ENCODE measurements at places on chromosomes 13 and 19.

GRCh38 chr13:113748862-113749451 is 10.1 kb upstream of the TMEM255B start:
- no peak for DNase-seq

- DNase-seq: no peak
These were observed 14.1 kb upstream of the CCNA1 start for GRCh38 chr13:36418022-36418805.

GRCh38 chr19:42333975-42334696 is 8.7 kb downstream of the MEGF8 start:
- DNase-seq: no peak

- no peak for DNase-seq
These were observed 16.4 kb upstream of the KCNN1 start for GRCh38 chr19:17950310-17951156.

- DNase-seq: peak; percentile 45
These were observed 7.8 kb downstream of the DOT1L start for GRCh38 chr19:2171349-2172145.

GRCh38 chr13:35600137-35600536 is 123.6 kb upstream of the MAB21L1 start:
- no peak for DNase-seq

- no peak for DNase-seq
These were observed 274.4 kb downstream of the KLF12 start for GRCh38 chr13:73859841-73860240.

GRCh38 chr19:46514589-46515289 is 19.1 kb upstream of the PNMA8B start:
- DNase-seq: no peak

GRCh38 chr19:51027126-51027806 is 850 bp upstream of the KLK11 start:
- DNase-seq: no peak

DNA sequence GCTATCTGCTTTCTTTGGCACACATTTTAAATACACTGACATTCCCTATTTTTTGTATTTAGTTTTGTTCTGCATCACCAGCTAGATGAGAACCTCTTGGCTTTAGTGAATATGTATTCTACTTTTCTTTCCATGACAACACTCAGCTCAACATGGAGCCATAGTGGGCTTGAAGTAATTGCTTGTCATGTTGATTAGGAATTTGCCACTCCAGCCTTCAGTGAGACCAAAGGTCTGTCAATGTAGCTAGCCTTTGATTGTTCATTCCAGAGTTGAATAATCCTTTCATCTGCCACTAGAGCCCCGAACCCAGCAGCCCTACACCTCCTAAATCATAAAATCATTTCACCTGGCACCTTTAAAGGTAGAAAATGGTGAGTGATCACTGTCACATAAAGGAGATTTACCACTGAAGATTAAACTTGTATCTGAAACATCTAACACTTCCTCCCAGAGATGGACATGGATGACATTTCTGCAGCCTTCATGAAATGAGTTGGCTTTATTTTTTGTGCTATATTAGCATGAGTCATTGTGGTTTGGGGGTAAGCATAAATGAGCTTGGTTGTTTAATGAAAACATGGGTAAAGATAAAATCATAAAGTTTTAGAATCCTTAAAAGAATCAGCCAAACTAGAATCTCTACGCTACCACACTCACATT is 29.2 kb upstream of the GARRE1 start:
- no peak for DNase-seq

DNA sequence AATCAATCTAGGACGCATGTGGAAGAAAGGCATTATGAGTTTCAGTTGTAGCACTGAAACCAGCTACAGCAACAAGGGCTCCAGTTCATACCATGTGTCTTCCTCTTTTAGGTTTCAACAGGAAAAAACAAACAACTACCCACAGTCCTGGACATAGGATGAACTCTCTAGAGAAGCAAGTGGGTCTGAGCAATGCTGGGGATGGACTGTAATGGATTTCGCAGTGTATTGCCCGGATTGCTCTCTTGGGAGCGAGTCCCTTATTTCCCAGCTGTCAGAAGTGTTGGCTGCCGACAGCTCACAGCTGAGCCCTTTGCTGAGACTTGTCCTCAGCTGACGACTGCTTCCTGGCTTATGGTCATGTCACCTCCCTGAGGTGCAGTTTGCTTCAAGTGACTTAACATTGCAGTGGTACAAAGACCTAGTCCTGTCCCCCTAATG is 12.1 kb upstream of the MYCBP2 start:
- DNase-seq: no peak

- no peak for DNase-seq
These were observed 1.3 kb downstream of the CLDN10 start for GRCh38 chr13:95553581-95554385.

DNA sequence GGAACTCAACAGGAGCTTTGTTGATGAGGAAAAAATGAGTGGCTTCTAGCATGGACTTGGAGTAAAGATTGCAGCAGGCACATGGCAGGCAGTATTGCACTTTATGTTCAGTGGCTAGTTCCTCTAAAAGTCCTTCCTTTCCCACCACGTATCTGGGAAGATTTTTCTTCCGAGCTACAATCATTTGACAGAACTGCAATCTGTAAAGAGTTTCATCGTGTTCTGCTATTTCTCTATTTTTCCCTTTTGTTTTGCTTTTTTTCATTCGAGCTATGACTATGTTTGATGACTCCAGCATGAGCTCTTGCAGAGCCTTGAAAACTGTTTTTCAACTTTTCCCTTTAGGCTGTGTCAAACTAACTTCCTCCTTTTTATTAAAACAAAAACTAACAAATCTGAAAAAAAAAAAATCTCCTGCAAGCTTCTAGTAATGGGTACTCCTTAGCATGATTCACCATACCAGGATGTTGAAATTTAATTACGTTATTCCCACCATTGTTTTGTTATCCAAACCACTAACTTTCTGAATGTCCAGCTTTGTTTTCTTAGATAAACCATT is 12.3 kb downstream of the CLDN10 start:
- no peak for DNase-seq

GRCh38 chr13:41222259-41222852 is 28.0 kb upstream of the KBTBD7 start:
- DNase-seq: peak; percentile 15

DNA sequence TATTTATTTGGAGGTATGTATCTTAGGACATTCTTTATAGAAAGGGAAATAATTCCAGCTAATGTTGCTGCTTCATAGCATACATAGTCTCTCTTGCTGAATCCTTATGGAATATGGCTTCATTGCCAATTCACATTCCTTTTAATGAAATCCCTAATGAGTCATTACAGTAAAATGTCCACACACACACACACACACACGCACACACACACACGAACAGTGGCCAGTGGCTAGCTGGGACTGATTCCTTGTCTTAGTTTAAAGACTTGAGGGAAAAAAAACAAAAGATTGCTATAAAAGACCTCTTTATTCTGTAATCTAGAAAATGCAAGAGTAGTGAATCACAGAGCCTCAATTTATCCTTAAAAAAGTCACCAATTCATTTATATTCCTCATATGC is 301.6 kb downstream of the SLITRK6 start:
- DNase-seq: no peak

- DNase-seq: no peak
These were observed 13.5 kb downstream of the RDH8 start for GRCh38 chr19:10026744-10027143.

DNA sequence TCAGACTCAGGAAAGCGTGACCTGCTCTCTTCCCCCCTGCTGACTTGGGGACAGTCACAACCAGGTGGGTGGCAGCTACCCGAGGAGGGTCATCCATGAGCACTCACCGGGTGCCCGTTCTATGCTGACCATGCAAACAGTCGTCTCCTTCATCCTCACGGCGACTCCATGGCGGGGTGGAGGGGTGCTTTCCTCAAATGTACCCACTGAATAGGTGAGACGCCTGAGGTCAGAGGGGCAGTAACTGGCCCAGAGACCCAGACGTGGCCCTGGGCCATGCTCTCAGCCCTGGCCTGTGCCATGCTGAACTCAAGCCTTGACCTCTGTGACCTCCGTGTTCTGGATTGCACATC is 59.2 kb upstream of the TPM4 start:
- no peak for DNase-seq

DNA sequence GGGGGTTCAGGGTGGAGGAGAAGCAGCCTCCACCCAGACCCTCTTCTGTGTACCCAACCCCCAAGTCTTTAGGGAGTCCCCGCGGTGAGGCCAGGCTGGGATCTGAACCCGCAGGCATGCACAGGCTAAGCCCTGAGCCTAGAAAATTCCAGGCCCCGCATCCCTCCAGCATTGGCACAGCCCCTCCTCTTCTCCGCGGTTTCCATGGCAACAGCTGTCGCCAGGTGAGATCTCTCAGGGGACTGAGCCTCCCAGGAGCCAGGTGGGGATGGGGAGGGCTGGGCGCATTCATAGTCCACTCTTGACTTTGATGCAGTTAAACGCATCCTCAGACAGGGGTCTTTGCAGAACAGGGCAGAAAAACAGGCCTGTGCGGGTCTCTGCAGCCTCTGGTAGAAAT is 48.3 kb upstream of the USP29 start:
- no peak for DNase-seq

GRCh38 chr13:33004511-33004910 is 11.7 kb upstream of the KL start:
- DNase-seq: no peak

GRCh38 chr19:49149652-49150105 is 5.5 kb downstream of the HRC start:
- no peak for DNase-seq

- no peak for DNase-seq
These were observed 46.5 kb downstream of the UTP14C start for GRCh38 chr13:52070929-52071523.

- DNase-seq: no peak
These were observed 554.1 kb upstream of the MIR17HG start for GRCh38 chr13:90793261-90793820.

DNA sequence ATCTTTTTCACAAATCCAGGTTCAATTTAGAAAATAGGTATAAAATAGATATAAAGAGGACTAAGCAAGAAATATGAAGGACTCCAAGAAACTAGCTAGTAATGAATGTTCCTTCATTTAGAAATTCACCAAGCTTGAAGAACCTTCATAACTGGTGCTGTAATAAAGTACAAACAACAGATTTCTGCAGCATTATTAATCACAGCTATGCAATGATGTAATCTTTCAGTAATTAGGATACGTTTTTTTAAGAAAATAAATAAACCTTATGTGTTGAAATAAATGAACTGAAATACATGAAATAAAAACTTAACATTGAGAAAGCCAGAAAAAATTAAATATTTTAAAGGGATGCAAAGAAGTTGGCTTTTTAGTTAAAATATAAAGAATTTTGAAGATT is 236.1 kb downstream of the RGCC start:
- DNase-seq: no peak

- no peak for DNase-seq
These were observed 4.1 kb downstream of the ATP11A start for GRCh38 chr13:112693831-112694497.

DNA sequence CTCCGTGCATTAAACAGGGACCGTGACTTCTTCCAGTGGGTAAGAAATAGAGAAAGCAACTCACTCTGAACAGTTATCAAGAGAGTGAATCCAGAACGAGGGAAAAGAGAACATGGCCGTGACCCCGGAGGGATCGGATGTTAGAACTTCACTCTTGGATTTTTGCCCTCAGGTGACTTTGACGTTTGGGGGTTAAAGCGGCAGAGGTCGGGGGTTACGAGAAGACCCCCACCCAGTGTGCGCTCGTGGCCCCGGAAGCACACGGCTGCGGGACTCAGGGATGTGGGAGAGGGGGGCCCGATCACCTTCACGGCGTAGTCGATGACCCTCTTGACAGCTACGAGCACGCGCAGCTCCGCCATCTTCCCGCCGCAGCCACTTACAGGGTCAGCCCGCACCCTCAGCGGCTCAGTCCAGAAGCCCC is at the start of gene ETFB:
TSS of gene ETFB (minus strand) at position 424 of the 424 bp plus-strand sequence. CDS start at position 362, 62 bp downstream.
- DNase-seq: no peak

- DNase-seq: no peak
These were observed 53.6 kb upstream of the FARP1 start for GRCh38 chr13:98089246-98089645.

DNA sequence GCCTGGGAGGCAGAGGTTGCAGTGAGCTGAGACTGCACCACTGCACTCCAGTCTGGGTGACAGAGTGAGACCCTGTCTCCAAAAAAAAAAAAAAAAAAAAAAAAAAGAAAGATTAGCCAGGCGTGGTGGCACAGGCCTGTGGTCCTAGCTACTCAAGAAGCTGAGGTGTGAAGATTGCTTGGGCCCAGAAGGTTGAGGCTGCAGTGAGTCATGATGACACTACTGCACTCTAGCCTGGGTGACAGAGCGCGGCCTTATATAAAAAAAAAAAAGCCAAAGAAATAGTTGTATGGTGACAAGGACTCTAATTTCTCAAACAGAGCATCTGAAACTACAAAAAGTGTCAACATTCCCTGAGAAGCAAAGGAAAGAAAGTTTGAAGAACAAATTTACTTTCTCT is 3.4 kb downstream of the PBX4 start:
- DNase-seq: no peak
